HT1080 (cell line): ENCODE measurements at places on chromosomes 3 and 15. TPM values are rescaled to one million over a fixed set of nuclear protein-coding genes. Genes with fewer than 3 reads are reported as not detected.

DNA sequence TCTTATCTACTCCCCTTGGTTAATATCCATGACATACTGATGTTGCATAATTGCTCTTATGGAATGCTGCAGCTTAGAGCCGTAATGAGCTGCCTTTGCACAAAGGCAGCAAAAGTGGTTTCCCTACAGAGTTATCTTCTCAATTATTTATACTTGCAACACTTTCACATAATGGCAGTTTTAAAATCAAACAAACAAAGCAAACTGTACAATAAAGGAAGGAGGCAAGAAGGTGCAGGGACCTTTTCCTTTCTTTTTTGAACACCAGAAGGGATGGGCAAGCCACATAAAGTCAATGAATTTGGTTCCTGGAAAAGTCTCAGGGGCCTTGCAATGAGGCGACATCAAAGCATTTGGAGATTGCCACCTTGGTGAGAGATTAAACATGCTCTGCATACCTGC, 188.0 kb downstream of the MEIS2 start:
- no peak for DNase-seq

DNA sequence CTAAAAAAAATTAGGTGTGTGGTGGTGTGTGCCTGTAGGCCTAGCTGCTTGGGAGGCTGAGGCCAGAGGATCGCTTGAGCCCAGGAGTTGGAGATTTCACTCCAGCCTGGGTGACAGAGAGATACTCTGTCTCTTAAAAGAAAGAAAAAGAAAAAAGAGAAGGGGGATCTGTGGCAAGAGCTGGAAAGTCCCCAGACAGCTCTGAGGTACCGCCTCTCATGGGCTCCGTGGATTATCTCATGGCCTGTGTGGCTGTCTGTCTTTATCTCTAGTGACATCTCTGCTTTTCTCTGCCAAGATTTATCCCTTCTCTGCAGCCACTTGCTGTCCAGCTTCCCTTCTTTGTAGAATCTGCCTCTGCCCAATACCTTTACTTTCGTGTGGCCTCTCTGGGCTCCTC, 5.7 kb downstream of the EXOSC7 start:
- DNase-seq = no peak

DNA sequence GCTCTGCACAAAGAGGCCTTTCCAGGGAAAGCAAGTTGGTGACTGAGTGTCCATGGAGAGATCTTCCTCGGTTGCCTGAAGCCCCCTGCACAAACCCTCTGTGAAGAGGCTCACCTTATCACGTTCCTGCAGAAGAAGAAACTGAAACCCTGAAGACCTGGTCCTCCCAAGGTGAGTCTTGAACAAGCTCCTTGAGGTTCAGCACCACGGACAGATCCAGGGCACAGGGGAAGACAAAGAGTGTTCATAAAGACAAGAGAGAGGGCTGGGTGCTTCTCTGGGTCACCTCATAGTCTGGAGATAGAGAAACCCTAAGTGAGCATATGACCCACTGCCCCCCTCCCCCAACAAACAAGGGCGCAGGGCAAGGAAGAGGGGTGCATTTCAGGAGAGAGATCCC, 21.7 kb upstream of the TBC1D21 start:
- no peak for DNase-seq

Gene MCTP2
- 0.82 and 1.1 TPM in 2 replicates for total RNA-seq
